ENCODE measurements at places on chromosomes 4 and X.

- no peak for DNase-seq
Measured at GRCh38 chr4:140049849-140050637, 103.9 kb downstream of the MAML3 start.

GRCh38 chrX:41085512-41085877, 250 bp downstream of the USP9X start:
- DNase-seq, result no peak

DNA sequence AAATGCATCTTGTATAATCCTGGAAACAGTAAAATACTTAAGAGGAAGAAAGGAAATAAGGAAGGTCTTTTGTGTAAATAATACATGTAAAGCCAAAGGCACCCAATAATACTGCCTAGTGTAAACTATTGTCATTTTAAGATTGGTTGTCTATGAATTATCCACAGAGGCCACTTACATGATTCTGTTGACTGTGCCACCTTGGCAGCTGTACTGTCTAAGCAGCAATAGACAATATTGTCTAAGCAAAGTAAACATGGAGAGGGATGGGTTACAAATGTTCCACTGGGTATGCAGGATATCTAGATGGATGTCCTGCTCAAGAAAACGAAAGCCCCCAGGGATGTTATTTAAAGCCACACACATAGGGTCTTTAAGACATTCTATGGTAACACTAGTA, 19.4 kb downstream of the BEND4 start:
- DNase-seq, result no peak

DNA sequence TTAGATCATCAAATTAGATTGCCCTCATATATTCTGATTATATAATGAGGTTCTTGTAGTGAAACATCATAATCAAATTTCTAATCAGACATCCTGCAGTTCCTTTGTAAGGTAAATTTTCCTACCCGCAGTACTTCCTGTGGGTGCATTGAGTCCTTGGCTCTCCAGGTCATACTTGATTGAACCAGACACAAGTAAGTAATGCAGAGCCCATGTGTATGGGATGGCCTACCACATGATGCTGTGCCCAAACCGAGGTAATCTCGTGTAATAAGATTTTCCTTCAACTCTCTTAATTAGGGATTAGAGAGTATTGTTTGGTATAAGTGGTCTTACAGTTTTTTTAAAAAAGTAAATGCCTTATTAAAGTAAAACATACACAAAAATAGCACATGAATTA, 1841.8 kb downstream of the PCDH7 start:
- DNase-seq, result no peak

- no peak for DNase-seq
Measured at GRCh38 chr4:19494961-19495360, 756.7 kb upstream of the SLIT2 start.

Data from D721Med (cell line).